ENCODE measurements at places on chromosomes 7 and 10. TPM values are rescaled to one million over a fixed set of nuclear protein-coding genes. Genes with fewer than 3 reads are reported as not detected.

GRCh38 chr7:71157757-71158156, 25.8 kb downstream of the GALNT17 start:
- no peak for DNase-seq

MAD1L1 gene
- total RNA-seq: 17.3 TPM

DNA sequence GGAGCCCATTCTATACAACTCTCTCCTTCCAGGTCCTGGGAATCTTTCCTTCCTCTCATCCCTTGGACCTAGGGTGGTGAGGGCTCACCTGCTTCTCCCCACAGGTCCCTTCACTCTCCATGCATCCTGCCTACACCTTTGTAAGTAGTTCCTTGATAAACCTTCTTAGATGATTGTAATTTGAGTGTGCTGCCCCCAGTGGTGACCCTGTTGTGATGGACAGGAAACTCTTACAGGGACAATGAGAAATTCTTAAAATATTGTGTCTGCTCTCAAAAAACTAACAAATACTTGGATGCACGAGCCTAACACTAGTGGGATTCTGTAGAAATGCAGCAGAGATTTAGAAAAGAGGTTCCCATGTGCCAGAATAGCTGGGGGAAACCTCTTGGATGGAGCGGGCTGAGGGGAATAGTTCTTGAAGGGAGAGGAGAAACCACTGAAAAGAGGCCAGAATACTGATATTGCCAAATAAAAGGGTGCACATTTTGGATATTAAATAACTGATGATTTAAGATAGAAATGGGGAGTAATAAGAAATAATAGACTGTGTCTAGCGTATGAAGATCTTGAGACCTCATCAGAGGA, 6.7 kb upstream of the PAXIP1 start:
- no peak for DNase-seq

PMS2 gene
- 8.0 TPM for total RNA-seq

GRCh38 chr10:112184052-112184371, 447 bp upstream of the GPAM start:
- DNase-seq: no peak

DNA sequence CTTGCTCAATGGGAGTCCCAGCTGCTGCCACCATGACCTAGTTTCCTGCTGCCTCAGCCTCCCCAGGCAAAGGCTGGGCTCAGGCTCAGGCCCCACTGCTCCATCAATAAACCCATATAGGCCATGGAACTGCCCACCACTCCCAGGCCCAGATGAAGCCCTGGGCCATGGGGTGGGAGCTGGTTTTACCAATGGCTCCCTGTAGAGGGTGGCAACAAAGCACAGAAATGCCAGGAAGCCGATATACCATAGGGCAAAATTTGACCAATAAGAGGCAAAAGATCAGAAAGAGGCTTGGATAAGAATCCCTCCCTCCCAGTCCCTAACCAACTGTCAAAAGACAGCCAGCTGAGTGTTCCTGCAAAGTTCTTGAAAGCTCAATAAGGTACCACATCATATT, 101.8 kb upstream of the DOCK1 start:
- DNase-seq: no peak

DNA sequence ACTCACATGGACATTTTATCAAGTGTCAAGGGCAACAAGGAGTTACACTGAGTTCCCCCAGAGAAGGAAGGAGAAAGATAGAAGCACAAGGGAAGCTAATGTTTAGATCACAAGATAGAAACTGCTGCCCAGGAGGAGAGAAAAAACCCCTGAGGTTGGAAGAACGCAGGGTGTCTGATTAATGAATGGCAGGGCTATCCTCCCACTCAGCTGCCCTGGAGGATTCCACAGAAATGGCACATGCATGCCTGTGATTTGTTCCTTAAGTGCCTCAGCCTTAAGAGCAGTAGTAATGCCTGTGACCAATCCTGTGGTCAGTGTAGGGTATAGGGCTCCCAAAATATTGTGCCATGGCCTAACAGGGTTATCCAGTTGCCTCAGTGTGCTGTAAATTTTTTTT, 20.2 kb downstream of the DNAJB9 start:
- no peak for DNase-seq

DNA sequence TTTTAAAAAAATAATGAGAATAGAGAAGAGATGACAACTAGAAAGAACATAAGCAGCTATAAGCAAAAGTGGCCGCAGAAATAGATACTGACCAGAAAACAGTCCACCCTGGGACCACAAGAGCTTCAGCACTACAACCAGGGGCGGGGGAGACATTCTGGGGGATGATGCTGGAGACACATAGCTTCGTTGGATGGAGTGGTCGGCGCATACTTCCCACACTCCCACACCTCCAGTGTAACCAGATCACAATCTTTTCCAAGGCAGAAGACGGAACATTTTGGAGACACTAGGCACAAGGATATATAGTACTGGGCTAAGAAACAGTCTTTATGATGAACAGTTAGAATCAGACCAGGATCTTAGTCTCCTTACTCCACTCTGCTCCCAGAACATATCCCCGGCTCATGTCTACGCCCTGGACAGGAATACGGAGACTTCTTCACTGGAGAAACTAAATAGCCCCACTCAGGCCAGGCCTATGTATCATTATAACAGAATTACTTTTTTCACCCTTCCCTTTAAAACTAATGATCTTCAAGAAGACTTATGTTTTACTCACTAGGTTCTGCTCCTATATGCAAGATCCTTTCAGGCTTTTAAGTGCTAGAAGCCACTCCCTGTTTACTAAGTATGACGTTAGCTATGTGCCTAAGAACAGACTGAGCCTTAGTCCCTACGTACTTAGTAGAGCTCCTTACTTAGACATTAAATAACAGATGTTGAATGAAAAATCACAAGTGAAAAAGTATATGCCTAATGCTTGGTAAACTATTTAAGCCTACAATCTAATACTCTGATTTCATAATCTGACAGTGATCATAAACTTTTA, 169.6 kb downstream of the SRPK2 start:
- DNase-seq: no peak

ZNF727 gene
- total RNA-seq: 3.5 TPM

DNA sequence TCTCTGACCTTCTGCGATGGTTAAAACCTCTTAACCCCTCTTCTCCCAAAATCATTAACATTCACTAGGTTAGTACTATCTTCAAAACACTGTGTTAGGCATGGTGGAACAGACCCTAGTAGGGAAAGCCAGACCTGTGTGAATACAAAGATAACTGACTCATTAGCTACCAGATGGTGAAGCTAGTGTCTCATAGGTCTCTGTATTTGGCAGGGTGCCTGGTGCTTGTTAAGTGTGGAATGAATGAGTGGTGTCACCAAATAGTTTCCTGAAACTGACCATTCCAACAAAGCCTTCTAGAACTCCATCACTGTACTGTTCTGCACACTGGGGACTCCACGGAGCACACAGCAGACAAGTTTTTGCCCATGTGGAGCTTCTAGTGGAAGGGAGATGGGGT, 27.7 kb upstream of the TM9SF3 start:
- no peak for DNase-seq

- no peak for DNase-seq
Measured at GRCh38 chr7:133376514-133376913, 123.6 kb downstream of the EXOC4 start.

GRCh38 chr10:95431900-95432342, 129.2 kb downstream of the SORBS1 start:
- no peak for DNase-seq

DNA sequence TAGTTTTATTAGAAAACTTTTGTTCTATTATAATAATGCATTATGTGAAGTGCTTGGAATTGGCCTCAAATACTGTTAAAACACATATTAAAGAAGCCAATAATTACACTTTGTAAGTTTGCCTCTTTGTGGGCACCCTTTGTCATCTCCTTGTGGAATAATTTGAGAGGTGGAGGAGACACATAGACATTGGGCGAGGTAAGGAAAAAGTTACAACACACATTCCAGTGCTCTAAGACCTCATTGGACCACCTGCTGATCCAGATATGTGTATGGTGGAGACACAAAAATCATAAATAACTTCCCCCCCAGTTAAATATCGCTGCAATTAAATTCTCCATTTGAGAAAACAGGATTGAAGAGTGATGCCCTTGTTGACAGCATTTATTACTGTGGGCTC, 511.8 kb downstream of the GFRA1 start:
- no peak for DNase-seq

BLNK gene
- 3.2 TPM for total RNA-seq

DNA sequence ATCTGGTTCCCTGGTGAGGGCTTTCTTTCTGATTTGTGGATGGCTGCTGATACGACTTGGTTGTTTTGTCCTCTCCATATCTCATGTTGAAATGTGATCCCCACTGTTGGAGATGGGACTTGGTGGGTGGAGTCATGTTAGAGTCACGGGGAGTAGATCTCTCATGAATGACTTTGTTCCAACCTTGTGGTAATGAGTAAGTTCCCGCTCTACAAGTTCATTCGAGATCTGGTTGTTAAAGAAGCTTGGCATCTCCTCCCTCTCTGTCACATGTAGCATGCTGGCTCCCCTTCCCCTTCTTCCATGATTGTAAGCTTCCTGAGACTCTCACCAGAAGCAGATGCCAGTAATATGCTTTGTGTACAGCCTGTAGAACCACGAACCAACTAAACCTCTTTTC, 37.1 kb upstream of the NXPH1 start:
- no peak for DNase-seq

GRCh38 chr7:108452707-108453106, 3.5 kb downstream of the NRCAM start:
- no peak for DNase-seq

GRCh38 chr10:25308278-25308677, 133.5 kb downstream of the GPR158 start:
- no peak for DNase-seq

GRCh38 chr10:104449391-104449790, 95.8 kb downstream of the CFAP58 start:
- DNase-seq: no peak

HOXA9 gene
- 7.4 TPM for total RNA-seq

DNA sequence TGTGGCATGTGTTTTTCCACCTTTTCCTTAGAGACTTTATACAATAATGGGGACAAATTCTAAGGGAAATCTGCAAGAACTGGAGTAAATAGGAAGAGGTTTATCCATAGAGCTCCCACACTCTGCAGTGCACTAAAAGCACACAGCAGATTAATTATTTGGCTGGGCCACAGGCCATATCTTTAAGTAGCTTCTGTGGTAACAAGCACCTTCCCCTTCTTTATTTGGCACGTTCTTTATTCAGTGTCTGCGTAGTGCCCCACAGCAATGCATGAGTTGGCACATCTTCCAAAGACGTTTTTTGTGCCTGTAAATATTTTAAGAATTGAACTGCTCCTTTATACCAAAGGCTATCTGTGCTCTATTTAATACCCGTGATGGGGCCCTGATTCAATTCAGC, 104.9 kb upstream of the MBL2 start:
- DNase-seq: no peak

GPR37 gene
- total RNA-seq: 0.19 TPM

MOGAT3 gene
- total RNA-seq: not detected

ITGA8 gene
- total RNA-seq: 221 TPM

- no peak for DNase-seq
Measured at GRCh38 chr7:125857606-125858005, 928.0 kb upstream of the POT1 start.

GRCh38 chr10:25745976-25746375, 188.1 kb upstream of the MYO3A start:
- DNase-seq: no peak

GRCh38 chr7:141225916-141226618, 152.2 kb downstream of the TMEM178B start:
- DNase-seq: no peak

DNA sequence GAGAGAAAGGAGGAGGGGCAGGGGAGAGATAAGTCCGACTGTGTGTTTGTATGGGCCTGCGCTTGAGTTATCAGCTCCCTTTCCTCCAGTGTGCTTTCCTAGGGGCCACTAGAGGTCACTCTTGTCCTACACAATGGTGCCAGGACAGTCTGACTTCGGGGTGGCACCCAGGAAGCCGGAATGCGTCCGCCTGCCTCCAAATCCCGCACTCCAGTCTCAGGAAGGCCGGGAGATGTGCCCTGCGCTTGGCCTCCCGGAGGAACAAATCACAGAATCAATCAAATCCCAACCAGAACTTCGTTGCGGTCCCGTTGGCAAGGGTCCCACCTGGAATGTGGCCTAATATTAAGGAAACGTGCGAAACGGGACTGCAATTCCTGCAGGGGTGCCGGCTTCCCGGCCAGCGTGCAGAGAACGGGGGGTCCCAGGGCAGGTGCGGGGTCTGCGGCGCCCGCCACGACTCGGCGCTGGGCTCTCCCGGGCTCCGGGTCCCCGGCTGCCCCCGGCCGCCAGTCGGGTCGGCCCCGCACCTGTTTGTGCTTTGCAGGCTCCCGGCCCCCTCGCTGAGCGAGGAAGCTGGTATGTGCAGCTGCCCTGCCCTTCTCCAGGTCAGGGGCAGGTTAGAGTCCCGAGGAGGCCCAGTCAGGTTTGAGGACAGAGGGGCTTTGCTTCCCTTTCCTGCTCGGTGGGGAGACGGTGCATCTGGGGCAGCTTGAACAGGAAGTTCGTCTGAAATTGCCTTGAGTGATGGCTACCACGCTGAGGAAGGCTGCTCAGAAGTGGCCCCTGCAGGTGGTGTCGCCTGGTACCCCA, 21.0 kb upstream of the HPS1 start:
- peak; percentile 84 for DNase-seq

GRCh38 chr10:68192113-68192512, 39.8 kb downstream of the ATOH7 start:
- DNase-seq: no peak

SAMD9L gene
- 11.5 TPM for total RNA-seq

PNLIPRP1 gene
- total RNA-seq: not detected

CEP41 gene
- total RNA-seq: 11.5 TPM

SLC13A1 gene
- total RNA-seq: not detected

ZMIZ1 gene
- total RNA-seq: 62.6 TPM

DNA sequence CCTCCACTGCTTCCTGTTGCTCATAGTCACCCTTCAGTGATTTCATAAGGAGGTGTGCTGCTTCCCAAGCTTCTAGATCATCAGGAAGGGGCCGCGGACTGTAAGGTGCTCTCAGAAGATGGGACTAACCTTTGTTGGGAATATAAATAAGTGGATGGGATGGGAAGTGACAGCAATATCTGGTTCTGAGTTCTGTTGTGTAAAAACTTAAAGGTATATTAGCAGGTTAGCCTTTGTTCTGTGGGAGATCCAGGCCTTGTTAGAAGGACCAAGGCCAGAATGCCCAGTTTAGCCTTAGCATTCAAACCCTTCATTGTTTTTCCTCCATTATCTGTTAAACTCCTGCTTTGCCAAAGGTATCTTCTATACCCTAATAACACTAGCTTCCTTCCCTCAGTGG, 12.4 kb downstream of the BUB3 start:
- DNase-seq: no peak

PRRT4 gene
- 1.2 TPM for total RNA-seq

DNA sequence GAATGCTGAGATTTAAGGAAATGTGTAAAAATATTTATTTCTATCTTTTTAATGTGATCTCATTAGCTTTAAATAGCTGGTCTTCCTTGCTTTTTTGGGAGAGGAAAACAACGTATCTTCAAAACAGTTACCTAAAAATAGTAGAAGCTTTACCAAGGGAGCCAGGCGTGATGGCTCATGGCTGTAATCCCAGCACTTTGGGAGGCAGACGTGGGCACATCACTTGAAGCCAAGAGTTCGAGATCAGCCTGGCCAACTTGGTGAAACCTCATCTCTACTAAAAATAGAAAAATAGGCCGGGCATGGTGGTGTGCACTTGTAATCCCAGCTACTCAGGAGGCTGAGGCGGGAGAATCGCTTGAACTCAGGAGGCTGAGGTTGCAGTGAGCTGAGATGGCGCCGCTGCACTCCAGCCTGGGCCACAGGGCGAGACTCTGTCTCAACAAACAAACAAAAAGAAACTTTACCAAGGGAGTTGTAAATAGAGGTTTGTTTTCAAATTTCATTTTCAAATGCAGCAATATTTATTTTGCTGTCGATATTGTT, 48.4 kb upstream of the ITGB1 start:
- no peak for DNase-seq

GRCh38 chr7:72751978-72752377, 76.0 kb downstream of the TYW1B start:
- DNase-seq: no peak

All from posterior vena cava (tissue), 2 donors.